T47D (cell line): ENCODE measurements at places on chromosomes 5 and 9.

DNA sequence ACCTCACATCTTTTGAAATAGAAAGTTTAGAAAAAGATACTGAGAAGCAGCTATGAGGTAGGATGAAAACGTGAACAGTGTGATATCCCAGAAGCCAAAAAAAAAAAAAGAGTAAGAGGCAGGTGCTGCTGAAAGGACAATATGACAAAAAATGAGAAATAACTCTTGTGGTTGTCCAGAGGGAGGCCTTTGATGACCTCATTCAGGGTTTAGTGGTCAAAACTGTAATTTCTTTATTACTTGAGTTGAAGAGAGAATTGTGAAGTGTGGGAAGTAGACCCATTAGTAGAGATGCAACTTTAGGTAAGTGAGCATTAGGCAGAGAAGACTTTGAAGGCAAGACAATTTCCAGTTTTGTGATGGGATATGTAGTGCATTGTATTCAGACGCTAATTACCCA lies 1306.3 kb upstream of the ACO1 start:
- DNase-seq = no peak

GRCh38 chr5:34898258-34898895 lies 16.9 kb downstream of the RAD1 start:
- DNase-seq = peak; percentile 76

GRCh38 chr9:394347-395052 lies 179.8 kb downstream of the DOCK8 start:
- DNase-seq = no peak

DNA sequence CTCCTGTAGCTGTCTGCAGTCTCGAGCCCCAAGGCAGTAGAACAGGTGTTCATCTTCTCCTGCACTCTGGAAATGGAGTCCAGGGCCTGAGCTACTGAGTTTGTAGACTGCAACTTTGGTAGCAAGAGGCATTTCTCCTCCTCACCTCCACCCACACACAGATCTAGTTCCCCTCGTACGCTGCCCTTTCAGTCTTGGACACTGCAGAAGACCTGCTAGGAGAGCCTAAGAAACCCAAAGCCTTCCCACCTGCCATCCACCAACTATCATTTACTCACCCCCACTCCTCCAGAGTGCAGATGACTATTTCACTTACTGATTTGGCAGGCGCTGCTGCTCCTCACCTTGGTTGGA lies 59.0 kb downstream of the KCNIP1 start:
- DNase-seq = no peak

- no peak for DNase-seq
Observed at GRCh38 chr5:78887384-78888118, 97.6 kb downstream of the ARSB start.
